ENCODE measurements at places on chromosomes 13 and 19. TPM values are rescaled to one million over a fixed set of nuclear protein-coding genes. Genes with fewer than 3 reads are reported as not detected.
A peak's percentile ranks its signal among the peaks of the same experiment; 100 is the strongest.

Gene KISS1R
- not detected for polyA plus RNA-seq

- DNase-seq = peak; percentile 53
These were observed 30.4 kb upstream of the CYP4F8 start for GRCh38 chr19:15584541-15585115.

Gene ELAVL3
- not detected for polyA plus RNA-seq

Gene PSG2
- not detected for polyA plus RNA-seq

DNA sequence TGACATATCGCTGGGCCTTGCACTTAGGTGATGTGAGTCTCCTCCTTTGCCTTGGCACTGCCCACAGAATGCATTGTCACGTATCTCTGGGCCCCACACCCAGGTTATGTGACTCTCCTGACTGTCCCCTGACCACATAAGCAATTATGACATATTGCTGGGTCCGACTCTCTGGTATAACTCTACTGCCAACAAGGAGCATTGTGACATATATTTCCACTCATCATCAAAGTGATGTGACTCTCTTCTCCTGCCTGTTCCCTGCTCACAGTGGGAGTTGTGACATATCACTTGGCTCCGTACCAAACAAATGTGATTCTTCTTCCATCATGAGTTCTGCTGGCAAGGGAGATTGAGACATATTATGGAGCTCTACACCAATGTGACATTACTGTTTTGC is 15.4 kb upstream of the ZNF681 start:
- DNase-seq = no peak

Gene TLE2
- polyA plus RNA-seq = 30.8 TPM

- DNase-seq = no peak
These were observed at the start of gene SOX21 for GRCh38 chr13:94712287-94712811. SOX21 (minus strand) TSS chr13:94712545; CDS start chr13:94712049, 496 bp downstream.

DNA sequence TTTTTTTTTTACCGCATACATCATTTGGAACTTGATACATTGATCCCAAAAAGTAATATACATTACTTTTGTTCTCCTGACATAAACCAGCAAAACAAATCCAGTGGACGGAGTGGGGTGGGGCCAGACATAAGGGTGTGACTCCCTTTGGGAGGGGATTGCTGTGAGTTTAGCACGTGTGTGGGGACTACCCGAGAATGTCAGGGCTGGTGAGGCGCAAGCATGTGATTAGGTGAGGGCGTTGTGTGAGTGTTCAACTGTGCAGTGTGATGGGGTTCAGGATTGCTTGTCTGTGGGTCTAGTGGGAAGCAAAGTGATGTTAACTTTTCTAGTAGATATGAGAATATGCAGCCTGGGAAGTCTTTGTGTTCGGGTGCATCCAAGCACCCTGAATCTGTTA is 468.0 kb downstream of the TSHZ3 start:
- no peak for DNase-seq

DNA sequence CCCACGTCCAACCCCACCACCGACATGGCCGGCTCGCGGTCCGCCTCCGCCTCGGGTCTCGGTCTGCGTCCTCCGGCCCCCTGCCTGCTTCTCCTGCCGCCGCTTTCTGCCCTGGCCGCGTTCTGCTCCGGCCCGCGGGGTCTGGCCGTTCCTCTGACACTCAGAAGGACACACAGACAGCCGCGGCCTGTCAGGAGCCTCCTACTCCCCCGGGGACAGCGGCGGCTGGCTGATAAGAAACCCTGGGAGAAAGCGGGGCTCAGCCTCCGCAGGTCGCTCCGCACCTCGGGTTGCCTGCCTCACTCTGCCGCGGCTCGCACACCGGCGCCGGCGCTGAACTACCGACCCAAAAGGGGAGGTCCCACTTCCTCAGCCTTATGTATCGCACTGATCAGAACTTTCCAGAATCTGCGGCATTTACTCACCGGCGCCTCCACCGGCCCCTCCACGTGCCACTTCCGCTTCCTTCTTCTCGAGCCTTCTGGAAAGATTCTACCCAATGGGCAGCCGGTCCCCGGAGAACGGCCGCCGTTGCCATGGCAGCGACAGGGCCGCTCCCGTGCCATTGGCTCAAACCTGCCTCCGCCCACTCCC is at the start of gene HSPH1:
Gene HSPH1 (minus strand): TSS at position 348 of the 594 bp plus-strand sequence. CDS start 322 bp downstream, at position 26.
- peak; percentile 99 for DNase-seq

GRCh38 chr13:101916108-101916774 is 463.8 kb downstream of the ITGBL1 start:
- peak; percentile 19 for DNase-seq

GRCh38 chr19:35495107-35496064 is 5.1 kb upstream of the KRTDAP start:
- DNase-seq = peak; percentile 58

DNA sequence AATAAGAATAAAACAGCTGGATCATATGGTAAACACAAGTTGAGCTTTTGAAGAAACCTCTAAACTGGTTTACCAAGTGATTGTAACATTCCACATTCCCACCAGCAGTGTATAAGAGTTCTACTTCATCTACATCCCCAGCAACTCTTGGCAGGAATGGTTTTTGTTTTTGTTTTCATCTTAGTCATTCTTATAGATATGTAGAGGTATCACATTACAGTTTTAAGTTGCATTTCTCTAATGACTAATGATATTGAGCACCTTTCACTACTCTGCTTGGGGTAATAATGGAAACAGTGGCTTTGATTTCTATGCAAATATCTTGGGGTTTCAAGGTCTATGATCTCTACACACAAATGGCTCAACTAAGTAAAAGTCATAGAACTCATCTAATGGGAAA is 614.5 kb downstream of the TBC1D4 start:
- DNase-seq = no peak

- no peak for DNase-seq
These were observed 115.9 kb downstream of the RFC3 start for GRCh38 chr13:33933810-33934209.

DNA sequence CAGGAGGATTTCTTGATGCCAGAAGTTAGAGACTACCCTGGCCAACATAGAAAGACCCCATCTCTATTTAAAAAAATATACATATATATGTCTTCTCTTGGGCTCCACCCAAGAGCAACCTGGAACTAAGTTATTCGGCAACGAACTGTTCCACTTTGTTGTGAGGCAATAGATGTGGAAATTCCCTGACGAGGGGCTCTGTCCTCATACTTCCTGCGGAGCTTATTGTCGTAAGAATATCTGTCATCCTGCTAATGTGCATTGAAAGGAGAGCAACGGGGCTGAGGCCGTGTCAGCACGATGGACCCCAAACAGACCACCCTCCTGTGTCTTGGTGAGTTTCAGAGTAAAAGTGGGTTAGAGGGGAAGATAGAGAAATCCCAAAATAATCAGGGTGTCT is at the start of gene FCAR:
Gene FCAR (plus strand): TSS at position 246 of the 400 bp plus-strand sequence. CDS start 55 bp downstream, at position 301.
- no peak for DNase-seq

Gene NLRP7
- polyA plus RNA-seq = not detected

- DNase-seq = no peak
These were observed 51.6 kb downstream of the CHST8 start for GRCh38 chr19:33673258-33673875.

Gene SCN1B
- polyA plus RNA-seq = 7.2 TPM

DNA sequence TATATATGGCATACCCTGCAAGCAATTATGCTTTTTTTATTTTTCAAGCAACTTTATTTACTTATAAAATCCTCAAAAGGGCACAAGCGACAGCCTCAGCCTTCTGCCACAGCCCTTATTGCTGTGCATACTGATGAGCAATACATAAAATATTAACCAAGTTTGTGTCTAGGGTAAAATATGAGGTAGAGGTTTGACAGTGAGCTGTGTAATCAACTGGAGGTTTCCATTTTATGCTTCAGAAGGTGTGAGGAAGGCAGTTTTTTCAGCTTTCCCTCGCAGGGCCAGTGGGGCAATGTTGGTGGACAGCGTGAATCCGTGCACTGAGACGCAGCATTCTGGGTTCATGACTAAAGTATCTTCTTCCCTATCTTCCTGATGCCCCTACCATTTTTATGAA is 310.4 kb downstream of the IRS2 start:
- DNase-seq = no peak

- DNase-seq = no peak
These were observed 502 bp downstream of the VRK3 start for GRCh38 chr19:50024719-50025021.

- DNase-seq = no peak
These were observed 8.4 kb upstream of the ECH1 start for GRCh38 chr19:38839816-38840582.

DNA sequence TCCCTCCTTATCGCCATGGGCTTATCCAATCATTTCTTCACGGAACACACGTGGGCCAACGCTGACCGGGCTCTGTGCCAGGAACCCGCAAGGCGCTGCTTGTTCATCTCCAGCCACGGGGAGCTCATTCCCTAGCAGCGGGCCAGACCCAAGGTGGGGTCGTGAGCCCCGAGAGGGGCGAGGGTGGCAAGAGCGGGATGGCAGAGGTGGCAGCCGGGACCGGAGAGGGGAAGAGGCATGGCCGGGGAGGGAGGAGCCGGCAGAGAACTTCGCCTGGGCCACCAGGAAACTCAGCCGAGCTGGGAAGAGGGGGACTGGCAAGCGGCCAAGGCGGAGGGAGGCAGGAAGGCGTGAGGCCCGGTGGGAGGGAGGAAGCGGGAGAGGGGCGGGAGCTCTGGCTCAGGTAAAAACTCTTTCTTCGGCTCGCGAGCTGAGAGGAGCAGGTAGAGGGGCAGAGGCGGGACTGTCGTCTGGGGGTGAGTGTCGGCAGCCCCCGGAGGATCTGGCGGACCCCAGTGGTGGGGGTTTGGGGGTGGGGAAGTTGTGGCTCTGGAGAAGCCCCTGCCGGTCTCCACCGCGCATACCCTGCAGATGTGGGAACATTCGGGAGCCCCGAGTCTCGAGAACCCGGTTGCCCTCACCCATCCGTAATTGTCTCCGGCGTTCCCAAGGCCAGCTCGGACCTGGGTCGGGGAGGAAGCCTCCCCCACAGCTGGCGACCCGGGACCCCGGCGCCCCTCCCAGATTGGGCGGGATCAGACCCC is at the start of gene B3GNT3:
Gene B3GNT3 (plus strand): TSS at position 408 of the 764 bp plus-strand sequence. CDS start 12,670 bp downstream, outside the sequence.
- no peak for DNase-seq

- DNase-seq = no peak
These were observed 14.8 kb upstream of the GPI start for GRCh38 chr19:34350161-34350561.

DNA sequence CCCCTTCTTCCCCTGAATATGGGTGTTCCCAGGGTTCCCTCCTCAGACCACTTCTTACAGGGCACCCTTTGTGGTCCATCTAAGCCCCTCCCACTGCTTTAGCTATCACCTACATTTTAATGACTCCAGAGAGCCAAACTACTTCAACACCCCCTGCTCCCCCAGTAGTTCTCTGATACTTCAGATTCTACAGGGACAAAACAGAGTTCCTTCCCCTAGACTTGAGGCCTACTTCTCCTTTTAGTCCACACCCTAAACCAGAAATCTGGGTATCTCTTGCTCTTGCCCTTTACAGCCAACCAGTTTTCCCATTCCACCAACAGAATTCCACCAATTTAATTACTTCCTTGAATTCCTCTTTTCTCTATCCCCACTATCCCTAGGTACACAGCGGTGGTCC is 107.2 kb downstream of the KCNRG start:
- DNase-seq = no peak

- no peak for DNase-seq
These were observed 55.0 kb upstream of the TM9SF2 start for GRCh38 chr13:99446242-99446641.

Gene NRTN
- polyA plus RNA-seq = 0.53 TPM

GRCh38 chr13:43354153-43354945 is 331.0 kb downstream of the DNAJC15 start:
- DNase-seq = no peak

DNA sequence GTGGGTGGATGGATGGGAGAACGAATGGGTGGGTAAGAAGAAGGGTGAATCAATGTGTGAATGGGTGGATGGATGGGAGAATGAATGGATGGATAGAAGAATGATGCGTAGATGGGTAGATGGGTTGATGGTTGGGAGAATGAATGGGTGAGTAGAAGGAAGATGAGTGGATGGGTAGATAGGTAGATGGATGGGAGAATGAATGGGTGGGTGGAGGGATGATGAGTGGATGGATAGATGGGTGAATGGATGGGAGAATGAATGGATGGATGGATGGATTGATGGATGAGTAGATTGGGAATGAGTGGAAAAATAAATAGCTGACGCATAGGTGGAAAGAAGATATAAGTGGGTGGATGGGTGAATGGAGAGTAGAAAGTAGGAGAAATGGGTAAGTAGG is 16.5 kb downstream of the VSTM2B start:
- DNase-seq = no peak

DNA sequence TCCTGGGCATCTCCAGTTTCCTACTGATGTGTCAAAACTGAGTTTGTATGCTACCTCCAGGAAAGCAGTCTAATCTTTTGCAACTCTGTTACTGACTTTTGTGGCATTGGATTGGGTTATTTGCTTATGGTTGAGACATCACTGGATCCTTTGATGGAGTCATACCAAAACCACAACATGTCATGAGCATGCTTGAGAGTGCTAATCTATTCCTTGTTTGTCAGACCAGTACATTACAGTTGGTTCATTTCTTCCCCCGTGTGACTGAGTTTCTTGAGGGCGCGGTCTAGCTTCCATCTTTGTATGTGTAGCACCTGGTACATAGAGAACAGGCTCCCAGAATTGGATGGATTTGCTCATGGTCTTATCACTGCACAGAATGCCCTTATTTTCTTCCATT is 43.2 kb downstream of the SUGT1 start:
- no peak for DNase-seq

GRCh38 chr13:90673746-90674145 is 673.7 kb upstream of the MIR17HG start:
- DNase-seq = no peak

- no peak for DNase-seq
These were observed 3.4 kb downstream of the ZNF576 start for GRCh38 chr19:43599635-43600295.

GRCh38 chr13:40503011-40503410 is 163.4 kb downstream of the FOXO1 start:
- DNase-seq = no peak

Gene PTH2
- polyA plus RNA-seq = not detected

Gene ODAD3
- polyA plus RNA-seq = 0.30 TPM

GRCh38 chr13:74678308-74678965 is 544.2 kb upstream of the KLF12 start:
- no peak for DNase-seq

- no peak for DNase-seq
These were observed 331.7 kb downstream of the LIG4 start for GRCh38 chr13:107883561-107884175.

GRCh38 chr19:44757057-44757734 is 8.7 kb downstream of the BCL3 start:
- DNase-seq = peak; percentile 61

Gene ZIC5
- polyA plus RNA-seq = not detected

- DNase-seq = no peak
These were observed 304.7 kb downstream of the ENOX1 start for GRCh38 chr13:43482026-43482425.

Gene OLFM2
- 30.2 TPM for polyA plus RNA-seq

DNA sequence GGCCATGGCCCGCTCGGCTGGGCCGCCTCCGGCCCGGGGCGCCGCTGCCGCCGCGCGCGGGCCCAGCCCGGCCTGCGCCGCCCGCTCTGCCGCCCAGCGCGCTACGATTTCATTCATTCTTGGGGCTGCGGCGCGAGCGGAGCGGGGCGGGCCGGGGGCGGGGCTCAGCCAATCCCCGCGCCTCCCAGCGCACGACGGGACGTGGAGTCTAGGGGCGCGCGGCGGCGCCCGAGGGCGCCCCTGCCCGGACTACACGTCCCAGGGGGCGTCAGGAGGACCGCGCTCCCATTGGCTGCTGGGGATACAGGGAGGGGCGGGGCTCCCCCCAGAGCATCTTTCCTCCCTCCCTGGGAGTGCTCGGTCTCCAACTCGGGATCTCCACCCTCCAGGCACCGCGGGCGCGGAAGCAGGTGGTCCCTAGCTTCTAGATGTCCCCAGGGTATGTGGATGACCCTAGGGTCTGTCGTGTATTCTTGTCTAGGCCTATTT is 5.6 kb upstream of the DPF1 start:
- DNase-seq = peak; percentile 68

Gene LAIR1
- 10.0 TPM for polyA plus RNA-seq

All from hindlimb muscle (tissue), 1 donor.